ENCODE measurements at places on chromosomes 2 and 18.
A peak's percentile ranks its signal among the peaks of the same experiment; 100 is the strongest.

GRCh38 chr18:26103579-26103978, 13.2 kb upstream of the SS18 start:
- no peak for DNase-seq

DNA sequence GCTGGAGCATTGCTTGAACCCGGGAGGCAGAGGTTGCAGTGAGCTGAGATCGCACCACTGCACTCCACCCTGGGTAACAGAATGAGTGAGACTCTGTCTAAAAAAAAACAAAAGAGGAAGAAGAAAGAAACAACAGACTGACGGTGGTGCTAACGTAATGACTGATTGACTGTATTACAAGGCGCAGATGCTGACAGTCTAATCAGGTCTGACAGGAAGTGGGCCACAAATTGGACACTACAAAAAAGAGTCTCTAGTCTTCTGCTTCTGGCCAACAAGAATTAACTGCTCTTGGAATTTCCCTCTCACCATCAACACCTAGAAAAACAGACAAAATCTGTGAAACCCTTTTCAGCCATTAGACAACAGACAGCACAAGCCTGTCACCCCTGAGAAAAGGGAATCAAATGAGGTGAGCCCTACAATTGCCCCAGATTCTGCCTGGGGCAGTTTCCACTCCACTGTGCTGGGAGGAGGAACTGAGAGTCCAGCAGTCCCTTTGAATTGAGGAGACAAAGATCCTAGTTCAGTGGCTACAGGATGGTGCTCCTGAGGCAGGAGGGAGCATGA, 43.3 kb downstream of the SNED1 start:
- no peak for DNase-seq

DNA sequence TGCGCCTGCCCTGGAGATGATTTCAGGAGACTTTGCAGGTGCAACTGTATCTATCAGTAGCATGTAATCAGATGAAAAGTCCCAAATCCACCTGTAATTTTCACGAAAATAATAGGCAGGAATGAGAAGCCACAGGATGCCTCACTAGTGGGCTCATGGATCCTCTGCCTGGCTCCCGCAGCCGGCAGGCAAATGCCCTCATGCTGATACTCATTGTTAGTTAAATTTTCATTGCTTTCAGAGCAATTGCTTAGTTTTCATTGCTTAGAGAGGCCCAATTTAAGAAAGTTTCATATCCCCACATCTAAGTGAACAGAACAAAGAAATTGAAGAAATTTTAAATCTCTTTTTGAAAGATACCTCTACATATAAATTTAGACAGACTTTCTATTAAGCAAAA, 57.6 kb upstream of the CTDP1 start:
- no peak for DNase-seq

- DNase-seq, result no peak
These were observed 159.4 kb downstream of the DYSF start for GRCh38 chr2:71612581-71613402.

DNA sequence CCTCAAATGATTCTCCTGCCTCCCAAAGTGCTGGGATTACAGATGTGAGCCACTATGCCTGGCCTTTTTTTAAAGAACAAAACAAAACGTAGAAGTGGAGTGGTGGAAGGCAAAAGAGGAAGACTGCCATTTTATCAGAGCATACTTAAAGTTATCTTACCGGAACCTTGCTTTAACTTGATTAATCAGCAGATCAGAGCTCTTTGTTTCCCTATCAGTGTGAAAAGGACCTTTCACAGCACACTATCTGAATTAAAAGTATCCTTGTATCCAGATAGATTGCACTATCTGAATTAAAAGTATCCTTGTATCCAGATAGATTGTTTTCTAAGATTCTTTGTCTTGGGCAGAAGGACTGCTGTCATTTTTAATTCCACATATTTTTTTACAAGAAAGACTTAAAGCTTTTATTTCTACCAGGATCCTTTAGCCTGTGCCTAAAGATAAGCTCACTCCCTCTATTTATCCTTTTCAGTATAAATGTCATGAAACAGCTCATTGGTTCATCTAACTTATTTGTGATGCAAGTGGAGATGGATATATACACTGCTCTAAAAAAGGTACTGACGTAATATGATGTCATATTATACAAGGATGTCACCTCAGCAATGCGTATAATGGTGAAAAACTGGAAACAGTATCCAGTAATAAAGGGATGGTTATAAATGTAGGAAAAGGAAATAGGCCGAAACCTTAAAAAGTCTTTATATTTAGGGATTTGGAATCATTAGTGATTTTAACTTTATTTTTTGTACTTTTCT, 17.8 kb downstream of the GMCL1 start:
- no peak for DNase-seq

DNA sequence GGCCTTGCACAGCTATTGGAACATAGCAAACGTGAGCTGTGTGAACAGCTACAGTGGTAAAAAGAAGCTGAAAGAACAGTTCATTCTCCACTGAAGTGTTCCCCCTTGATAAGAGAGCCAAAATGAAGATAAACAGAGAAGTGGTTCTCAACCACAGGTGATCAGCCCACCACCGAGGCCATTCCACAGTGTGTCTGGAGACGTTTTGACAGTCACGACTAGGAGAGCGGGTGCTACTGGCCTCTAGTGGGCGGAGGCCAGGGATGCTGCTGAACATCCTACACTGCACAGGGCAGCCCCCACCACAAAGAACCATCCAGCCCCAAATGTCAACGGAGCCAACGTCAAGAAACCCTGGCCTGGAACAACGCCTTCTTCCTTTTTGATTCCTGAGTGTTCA, 38.4 kb downstream of the ADCY3 start:
- DNase-seq, result no peak

DNA sequence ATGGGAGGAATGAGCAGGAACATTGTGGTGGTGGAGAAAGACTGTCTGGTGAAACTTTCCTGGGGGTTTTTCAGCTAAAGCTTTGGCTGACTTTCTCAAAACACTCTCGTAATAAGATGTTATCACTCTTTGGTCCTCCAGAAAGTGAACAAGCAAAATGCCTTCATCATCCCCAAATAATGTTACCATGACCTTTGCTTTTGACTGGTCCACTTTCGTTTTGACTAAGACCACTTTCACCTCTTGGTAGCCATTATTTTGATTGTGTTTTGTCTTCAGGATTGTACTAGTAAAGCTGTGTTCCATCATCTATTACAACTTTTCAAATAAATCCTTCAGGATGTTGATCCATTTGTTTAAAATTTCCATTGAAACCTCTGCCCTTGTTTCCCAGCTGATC, 103.2 kb downstream of the AKAIN1 start:
- no peak for DNase-seq

- DNase-seq, result no peak
These were observed 6.6 kb downstream of the BCL11A start for GRCh38 chr2:60546756-60547420.

- no peak for DNase-seq
These were observed 347.9 kb downstream of the METTL4 start for GRCh38 chr18:2223449-2223848.

DNA sequence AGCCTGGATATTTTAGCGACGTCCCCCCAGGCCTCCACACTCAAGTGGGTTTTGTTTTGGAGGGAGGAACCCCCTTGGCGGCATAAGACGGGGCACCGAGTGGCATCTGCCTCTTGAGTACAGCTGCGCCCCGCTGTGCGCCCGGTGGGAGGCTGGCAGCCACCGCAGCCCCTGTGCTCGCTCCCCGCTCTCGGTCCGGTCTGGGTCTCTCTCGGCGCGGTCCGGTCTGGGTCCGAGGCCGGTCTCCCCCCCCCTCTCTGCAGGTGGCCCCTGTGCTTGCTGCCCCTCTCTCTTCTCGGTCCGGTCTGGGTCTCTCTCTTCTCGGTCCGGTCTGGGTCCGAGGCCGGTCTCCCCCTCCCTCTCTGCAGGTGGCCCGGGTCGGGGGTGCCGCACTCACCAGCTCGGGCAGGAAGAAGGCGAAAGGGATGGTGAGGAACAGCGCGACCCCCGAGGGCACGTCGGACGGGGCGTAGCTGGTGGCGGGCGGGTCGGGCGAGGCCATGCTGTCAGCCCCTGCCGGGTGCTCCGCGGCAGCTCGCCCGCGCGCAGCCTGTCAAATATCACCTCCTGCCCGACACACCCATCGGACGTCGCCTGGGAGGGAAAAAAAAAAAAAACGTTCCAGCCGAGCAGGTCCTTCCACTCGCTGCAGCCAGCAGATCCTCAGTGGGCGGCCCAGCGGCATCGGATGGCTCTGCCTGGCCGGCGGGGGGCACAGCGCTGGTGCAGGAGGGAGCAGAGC, at the start of gene MALL:
MALL (minus strand) TSS at position 532 of the 742 bp plus-strand sequence; CDS start at position 502, 30 bp downstream.
- no peak for DNase-seq

DNA sequence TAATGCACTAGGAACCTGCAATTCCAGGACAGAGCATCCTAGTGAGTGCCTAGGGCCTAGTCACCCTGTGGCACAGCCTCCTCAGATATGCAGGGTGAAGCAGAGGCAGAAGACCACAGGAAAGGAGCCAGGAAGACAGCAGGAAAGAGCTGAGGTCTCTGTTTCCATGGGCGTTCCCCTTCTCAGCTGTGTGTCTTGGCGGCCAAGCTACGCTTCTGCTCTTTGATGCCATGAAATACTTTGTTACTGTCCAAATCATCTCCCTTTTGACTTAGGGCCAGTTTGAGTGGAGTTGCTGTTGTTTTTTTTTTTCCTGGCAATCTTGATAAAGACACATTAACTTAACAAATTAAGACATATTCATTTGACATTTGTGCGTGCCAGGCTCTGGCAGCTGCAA, 67.3 kb downstream of the APOB start:
- DNase-seq, result no peak

GRCh38 chr2:106062627-106063026, 131.5 kb downstream of the UXS1 start:
- DNase-seq, result no peak

DNA sequence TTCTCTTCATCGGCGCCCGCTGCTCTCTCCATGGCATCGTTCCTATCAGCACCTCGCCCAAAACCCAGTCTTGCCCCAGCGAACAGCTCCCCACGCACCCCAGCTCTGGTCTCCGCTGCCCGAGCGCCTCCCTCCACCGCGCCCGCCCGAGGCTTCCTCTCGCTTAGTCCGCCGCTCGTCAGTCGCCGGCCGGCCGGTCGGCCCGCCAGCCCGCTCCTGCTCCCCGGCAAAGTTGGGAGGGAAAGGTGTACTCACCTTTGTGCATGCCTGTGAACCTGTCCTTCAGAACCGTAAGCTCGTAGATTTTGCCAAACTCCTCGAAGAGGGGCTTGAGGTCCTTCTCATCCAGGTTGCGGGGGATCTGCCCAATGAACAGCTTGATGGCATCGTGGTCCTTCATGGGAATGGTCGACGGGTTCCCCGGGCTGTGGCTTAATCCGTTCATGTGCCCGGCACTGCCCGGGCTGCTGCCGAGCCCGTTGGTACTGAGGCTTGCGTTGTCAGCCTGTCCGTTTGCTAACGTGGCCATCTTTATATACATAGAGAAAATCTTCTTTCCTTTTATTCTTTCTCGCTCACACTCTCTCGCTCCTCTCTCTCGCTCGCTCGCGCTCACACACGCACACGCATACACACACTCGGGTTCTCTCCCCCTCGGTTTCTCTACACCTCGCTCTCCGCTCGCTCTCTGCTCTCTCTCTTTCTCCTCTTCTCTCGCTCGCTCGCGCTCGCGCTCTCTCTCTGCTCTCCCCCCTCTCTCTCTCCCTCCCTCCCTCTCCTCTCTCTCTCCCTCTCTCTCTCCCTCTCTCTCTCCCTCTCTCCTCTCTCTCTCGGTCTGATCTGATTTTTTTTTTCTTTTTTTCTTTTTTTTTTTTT, at the start of gene CELF4:
CELF4 (minus strand) TSS at position 698 of the 876 bp plus-strand sequence.
- no peak for DNase-seq

- DNase-seq, result no peak
These were observed 49.7 kb downstream of the PXDN start for GRCh38 chr2:1694371-1695271.

DNA sequence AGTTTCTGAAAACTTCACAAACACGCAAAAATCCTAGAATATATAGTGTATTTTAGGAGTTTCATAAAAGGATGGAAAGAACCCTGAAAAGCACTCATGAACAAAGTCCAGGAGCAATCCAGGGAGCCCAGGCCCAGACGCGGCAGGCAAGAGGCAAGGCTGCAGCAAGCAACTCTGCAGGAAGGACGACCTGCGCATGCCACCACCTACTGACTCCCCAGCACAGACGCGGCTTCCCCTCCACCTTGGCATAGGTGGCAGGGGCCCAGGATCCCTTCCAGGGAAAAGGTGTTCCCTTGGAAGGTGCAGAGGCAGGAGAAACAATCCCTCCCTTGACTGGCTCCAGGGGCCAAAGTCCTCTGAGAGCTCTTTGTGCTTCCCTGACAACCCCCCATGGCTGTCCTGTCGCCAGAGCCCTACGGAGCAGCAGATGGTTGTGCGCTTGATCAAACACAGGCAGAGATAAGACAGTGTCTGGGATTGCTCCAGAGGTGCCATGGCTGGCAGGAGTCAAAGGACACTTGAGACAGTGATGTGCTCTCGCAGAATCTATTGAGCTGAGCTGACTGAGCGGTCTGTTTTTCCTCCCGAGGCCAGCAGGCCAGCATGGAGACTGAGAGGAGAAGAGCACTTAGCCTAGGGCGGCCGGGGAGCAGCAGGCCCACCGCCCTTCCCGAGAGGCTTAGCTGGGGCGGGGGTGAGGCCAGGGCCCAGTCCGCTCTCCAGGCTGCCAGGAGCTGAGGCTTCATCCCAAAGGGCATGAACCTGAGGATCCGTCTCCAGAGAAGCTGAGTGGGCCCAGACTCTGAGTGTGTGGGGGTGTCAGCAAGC, 10.8 kb upstream of the AMER3 start:
- DNase-seq, result no peak

DNA sequence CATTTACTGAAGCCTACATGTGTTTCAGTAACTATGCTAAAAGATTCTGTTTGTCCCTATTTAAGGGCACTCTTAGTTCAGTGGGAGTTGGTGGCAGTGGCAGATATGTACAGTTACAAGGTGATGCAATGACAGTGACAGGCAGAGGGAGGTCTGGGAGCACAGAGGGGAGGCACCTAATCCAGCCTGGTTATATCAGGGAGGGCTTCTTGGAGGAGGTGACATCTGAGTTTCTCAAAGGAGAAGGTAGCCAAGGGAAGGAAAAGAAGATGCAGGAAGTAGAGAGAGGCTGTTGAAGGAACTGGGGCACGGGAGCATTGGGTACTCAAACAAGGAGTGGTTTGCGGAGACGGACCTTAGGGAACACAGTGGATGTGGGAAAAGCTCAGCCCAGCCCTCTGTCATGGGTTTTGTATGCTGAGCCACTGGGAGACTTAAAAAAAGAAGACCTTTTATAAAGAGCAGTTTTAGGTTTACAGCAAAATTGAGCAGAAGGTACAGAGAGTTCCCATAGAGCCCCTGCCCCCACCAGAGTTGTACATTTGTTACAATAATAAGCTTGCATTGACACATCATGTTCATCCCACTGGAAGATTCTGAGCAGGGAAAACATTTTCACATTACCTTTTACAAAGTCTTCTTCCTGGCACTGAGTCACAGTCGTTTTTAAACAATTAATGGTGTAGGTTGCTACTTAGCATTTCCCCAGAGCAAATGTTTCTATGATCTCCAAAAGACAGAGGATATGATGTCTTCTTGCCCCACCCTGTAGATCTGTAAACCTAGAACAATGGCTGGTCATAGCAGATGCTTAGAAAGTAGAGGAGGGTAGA, 83.0 kb upstream of the TAF1B start:
- DNase-seq, result peak; percentile 49

DNA sequence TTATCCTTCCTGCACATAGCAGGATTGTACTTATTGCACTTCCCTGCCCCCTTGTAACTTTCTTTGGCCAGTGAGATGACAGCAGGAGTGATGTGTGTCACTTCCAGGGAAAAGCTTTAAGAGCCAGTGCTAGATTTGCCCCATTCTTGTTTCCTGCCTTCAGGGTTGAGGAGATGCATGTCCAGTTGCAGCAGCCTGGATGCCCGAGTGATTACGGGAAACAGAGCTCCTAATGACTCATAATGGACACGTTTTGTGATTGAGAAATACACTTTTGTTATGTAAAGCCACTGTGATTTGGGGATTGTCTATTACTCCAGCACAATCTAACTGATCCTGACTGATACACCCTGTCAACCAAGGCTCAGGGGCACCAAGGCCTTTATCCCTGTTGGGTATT, 5.0 kb upstream of the TET3 start:
- no peak for DNase-seq
